ENCODE measurements at places on chromosomes 1 and 21. TPM values are rescaled to one million over a fixed set of nuclear protein-coding genes. Genes with fewer than 3 reads are reported as not detected.

FCGR2B gene
- total RNA-seq = not detected

GREM2 gene
- total RNA-seq = 47.8 TPM

TMEM63A gene
- 9.7 TPM for total RNA-seq

DNA sequence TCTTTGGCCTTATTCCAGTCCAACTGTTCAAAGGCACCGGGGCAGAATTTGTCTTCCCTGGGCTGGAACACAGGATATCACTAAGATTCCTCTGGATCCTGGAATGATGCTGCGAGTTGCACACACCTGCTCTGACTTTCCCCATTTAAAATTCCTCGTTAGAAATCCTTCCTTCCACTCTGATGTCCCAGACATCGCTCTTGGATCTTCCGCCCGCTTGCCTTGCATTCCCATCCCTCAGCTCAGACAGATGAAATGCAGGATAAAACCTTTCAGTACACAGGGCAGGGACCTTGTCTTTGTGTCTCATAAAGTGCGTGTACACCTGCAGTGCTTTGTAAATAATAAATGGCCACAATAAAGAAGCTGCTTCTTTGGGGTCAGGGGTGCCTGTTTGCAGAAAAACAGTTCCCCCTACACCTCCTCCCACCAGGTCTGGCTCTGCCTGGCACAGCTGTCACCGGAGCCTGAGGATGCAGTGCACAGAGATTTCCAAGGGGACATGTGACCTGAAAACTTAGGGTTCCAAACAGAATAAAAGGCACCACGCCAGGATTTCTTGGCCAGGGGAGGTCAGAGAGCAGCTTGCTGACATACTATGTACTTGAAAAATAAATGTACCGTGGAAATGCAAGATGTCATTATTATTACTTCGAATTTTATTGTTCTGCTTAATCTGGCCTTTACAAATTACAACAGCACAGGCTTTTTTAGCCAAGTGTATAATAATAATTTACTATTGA, 62.9 kb upstream of the SYT6 start:
- no peaks in the 10 kb centered on the region for H3K4me1 ChIP-seq
- H3K36me3 ChIP-seq = no peaks in the 10 kb centered on the region
- peaks cover 24% of the 10 kb centered on the region for H3K27me3 ChIP-seq
- H3K27ac ChIP-seq = no peak overlapping the region
- H3K4me3 ChIP-seq = no peak overlapping the region

GRCh38 chr1:230300322-230301301, 125.5 kb downstream of the PGBD5 start:
- H3K4me3 ChIP-seq = no peak overlapping the region
- H3K36me3 ChIP-seq = no peaks in the 10 kb centered on the region
- peaks cover 9% of the 10 kb centered on the region for H3K4me1 ChIP-seq
- no peak overlapping the region for H3K27ac ChIP-seq
- DNase-seq = no peak

DNA sequence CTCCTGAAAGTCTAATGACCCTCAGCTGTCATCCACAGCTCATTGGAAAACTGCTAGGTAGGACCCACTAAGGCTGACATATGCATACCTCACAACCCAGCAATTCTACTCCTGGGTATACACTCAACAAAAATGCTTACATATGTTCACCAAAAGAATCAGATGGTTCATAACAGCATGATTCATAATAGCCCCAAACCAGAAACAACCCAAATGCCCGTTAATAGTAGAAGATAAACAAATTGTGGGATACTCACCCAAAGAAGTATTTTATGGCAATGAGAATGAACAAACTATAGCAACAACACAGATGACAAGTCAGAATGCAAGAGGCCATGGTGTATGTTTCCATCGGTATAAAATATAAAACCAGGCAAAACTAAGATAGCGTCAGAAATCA, 124.6 kb downstream of the HLCS start:
- peak; percentile 32 for DNase-seq
- no peak overlapping the region for H3K27ac ChIP-seq
- H3K27me3 ChIP-seq = no peaks in the 10 kb centered on the region
- peaks cover 4% of the 10 kb centered on the region for H3K4me1 ChIP-seq
- no peak overlapping the region for H3K4me3 ChIP-seq

GRCh38 chr1:246532519-246532918, 25.4 kb upstream of the SMYD3 start:
- H3K4me3 ChIP-seq = no peak overlapping the region
- no peak overlapping the region for H3K27ac ChIP-seq
- H3K4me1 ChIP-seq = no peaks in the 10 kb centered on the region
- H3K27me3 ChIP-seq = no peaks in the 10 kb centered on the region
- DNase-seq = peak; percentile 4
- no peaks in the 10 kb centered on the region for H3K36me3 ChIP-seq

DNA sequence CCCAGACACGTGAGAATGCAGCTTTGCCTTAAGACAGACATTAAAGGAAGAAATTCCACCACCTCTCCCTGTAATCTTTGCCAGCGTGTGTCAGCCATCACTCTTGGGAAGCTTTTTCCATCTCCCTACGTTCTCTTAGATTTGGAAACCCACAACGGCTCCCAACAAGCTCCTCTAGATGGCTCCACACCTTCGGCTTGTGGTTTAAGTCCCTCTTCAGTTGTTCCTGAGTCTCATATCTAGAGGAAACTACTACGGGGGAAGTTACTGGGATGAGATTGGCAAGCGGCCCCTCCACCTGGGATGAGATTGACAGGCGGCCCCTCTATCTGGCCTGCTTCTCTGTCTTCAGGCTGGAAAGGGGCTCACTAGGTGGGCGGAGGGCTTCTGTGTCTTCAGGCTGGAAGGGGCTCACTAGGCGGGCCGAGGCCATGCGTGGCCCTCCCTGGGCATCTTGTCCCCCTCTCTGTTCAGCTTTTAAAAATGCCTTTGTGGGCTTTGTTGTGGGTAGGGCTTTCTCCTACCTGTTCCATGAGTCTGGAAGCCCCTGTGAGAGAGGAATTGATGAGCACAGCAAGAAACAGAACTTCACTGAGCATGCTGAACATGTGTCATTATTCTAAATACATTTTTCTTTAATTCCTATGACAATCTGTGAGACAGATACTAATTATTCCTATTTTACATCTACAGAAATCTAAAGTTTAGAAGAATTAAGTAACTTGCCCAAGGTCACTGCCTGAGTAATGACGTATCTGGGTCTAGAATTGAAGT, 670.5 kb downstream of the KIF26B start:
- no peaks in the 10 kb centered on the region for H3K27me3 ChIP-seq
- peak; percentile 12 for DNase-seq
- no peaks in the 10 kb centered on the region for H3K36me3 ChIP-seq

DNA sequence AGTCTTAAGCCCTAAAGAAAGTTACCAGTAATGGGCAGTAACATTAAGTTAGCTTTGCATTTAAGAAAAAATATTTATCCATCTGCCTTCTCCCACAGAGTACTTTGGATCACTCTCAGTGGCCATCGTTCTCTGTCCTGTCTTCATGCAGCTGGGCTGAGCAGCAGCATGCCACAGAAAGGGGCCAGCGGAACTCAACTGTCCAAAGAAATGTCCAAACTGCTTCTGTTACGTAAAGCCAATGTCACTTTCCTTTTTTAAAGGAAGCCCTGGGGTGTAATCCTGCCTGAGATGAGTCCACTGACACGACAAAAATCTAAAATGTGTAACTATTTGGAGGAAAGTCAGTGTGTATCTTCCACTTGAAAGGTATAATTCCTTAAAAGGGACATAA, 291.6 kb downstream of the SMYD3 start:
- H3K27me3 ChIP-seq = no peaks in the 10 kb centered on the region
- no peaks in the 10 kb centered on the region for H3K36me3 ChIP-seq
- H3K27ac ChIP-seq = no peak overlapping the region
- no peak for DNase-seq
- H3K4me1 ChIP-seq = peaks cover 7% of the 10 kb centered on the region
- H3K4me3 ChIP-seq = no peak overlapping the region

- no peaks in the 10 kb centered on the region for H3K27me3 ChIP-seq
- no peak overlapping the region for H3K27ac ChIP-seq
- H3K36me3 ChIP-seq = no peaks in the 10 kb centered on the region
- peaks cover 8% of the 10 kb centered on the region for H3K4me1 ChIP-seq
- H3K4me3 ChIP-seq = no peak overlapping the region
Measured at GRCh38 chr1:88060112-88060673, 623.9 kb upstream of the PKN2 start.

All from GM23248 (cell line).